ENCODE measurements at places on chromosomes 6 and 20.

- no peak for DNase-seq
These were observed 47.7 kb downstream of the ATXN1 start for GRCh38 chr6:16713597-16713996.

DNA sequence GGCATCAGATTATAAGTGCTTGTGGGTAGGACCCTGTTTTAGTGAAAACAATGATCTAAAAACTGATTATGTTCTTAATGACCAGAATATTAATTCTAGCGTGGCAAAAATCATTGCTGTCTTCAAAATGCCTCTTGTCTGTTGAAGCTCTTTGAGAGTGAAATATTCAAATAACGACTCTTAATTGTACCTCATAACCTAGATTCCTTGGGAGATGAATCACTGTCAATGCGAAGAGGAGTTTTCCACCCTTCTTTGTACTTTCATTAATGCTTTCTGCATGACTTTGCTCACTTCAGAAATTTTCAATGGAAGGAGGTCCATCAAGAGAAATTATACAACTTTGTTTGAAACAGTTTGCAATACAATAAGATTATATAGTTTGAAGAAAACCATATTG, 71.5 kb downstream of the CRYBG1 start:
- no peak for DNase-seq

DNA sequence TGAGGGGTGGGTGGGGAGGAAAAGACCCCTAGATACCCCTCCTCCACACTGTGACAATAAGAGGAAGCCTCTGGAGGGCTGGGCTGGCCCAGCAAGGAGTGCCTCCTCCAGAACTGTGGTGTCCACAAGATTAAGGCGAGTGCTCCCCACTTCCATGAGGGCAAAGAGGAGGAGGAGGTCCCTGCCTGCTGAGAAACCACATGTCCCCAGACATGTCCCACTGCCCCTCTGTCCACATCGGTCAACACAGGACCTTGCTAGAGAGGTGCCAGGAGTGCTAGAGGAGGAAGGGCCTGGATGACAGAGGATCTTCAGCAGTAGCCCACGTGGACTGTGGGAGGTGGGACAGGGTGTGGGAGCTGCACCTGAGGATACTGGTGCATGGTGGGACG, 3.1 kb downstream of the RAET1G start:
- DNase-seq = no peak

- peak; percentile 27 for DNase-seq
These were observed 14.1 kb upstream of the TENT5A start for GRCh38 chr6:81766482-81767069.

- DNase-seq = no peak
These were observed 91.8 kb upstream of the F13A1 start for GRCh38 chr6:6412221-6412620.

Data from T1000 (cell line).